ENCODE measurements at places on chromosomes 3 and 15.
A peak's percentile ranks its signal among the peaks of the same experiment; 100 is the strongest.

DNA sequence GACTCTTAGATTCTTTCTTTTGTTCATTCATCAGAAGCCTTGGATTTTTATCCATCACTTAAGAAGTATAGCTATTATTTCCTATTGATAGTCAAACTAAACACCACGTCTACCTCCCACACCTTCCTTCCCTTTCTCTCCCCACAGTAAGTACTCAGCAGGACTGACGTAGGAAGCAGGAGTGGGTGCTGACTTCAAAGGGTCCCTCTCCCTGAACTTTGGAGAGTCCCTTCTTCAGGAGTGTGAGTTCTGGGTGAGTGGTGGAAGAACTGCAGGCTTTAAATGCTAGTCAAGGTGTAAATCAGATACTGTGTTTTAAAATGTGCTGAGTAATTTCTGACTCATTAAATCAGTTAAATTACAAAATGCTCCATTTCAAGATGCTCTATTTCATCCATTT is 126.5 kb upstream of the BFSP2 start:
- no peak for DNase-seq

GRCh38 chr15:72566973-72567372 is 87.5 kb upstream of the GOLGA6B start:
- DNase-seq, result no peak

DNA sequence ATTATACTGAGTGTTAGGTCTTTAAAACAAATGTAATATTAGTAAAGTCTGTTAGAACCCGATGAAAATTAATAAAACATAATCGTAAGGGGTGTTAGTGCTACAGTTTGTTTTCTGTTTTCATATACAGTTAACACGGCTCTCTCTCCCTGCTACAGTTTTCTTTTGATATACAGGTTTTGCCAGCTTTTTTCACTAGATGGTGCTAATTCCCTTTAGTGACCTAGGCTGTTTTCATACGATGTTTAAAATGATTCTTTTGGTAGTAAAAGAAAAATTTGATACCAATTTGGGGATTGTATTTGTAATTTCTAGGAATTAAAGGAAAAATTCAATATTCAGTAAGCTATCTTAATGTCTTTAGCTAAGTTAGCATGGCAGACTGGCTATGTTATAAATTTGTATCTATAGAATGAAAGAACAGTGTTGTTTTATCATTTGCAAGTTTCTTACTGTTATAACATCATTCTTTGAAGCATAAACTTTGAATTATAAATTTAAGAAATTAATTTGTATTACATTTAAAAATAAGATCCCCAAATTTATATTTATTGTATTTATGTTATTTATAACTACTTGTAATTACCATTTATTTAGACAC is 11.5 kb downstream of the APH1B start:
- DNase-seq, result no peak

GRCh38 chr15:42772144-42772543 is 35.2 kb upstream of the CDAN1 start:
- DNase-seq, result no peak

DNA sequence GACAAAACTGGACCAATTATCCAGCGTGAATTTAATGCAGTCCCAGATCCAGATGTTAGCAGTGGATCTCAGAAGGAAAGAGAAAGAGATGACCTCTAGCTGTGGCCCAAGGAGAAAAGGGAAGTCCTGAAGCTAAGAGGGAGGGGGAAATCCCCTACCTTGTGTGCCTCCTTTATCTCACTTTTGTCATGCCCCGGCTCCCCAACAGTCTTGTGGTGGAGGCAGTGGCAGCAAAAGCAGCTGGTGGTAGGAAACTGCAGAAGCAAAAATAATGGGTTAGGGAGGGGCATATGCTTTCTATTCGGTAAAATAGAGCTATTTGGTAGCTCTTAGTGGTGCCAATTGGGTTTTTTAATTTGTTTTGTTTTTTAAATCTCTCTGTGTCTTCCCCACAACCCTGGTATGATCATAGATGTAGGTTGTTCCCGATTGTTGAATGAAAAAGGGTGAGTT is 56.5 kb downstream of the MCTP2 start:
- no peak for DNase-seq

GRCh38 chr15:50135031-50135551 is 16.1 kb upstream of the ATP8B4 start:
- DNase-seq, result no peak

- DNase-seq, result no peak
Observed at GRCh38 chr3:133237380-133237779, 162.5 kb upstream of the BFSP2 start.

DNA sequence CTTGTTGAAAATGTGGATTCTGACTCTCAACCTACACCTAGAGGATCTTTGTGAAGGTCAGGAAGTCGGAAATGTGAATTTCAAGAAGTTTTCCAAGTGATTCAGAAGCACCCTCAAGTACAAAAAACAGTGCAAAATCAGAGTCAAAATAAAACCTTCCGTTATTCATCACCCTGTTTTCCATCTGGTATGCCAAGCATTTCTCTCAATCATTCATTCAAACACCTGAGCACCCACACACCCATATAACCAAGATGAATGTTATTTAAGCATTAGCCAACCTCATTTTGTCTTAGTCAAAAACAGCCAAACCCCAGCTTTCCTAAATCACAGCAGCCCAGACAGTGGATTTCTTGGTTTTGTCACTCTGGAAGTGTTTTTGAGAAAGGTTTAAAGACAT is 91.1 kb downstream of the OSBPL10 start:
- no peak for DNase-seq

GRCh38 chr15:60795889-60796288 is 316.9 kb upstream of the ICE2 start:
- DNase-seq, result no peak

GRCh38 chr3:119145500-119146167 is at the start of gene TEX55:
TSS of gene TEX55 (plus strand) at chr3:119146165. CDS start at chr3:119146190, 25 bp downstream.
- peak; percentile 75 for DNase-seq

- DNase-seq, result no peak
Observed at GRCh38 chr3:23932571-23932970, 12.5 kb upstream of the NR1D2 start.

- no peak for DNase-seq
Observed at GRCh38 chr3:169158379-169158778, 505.1 kb downstream of the MECOM start.

GRCh38 chr15:48330855-48331795 is at the start of gene DUT:
TSS of gene DUT (plus strand) at chr15:48331429. CDS start at chr15:48331516, 87 bp downstream.
- DNase-seq, result peak; percentile 13

DNA sequence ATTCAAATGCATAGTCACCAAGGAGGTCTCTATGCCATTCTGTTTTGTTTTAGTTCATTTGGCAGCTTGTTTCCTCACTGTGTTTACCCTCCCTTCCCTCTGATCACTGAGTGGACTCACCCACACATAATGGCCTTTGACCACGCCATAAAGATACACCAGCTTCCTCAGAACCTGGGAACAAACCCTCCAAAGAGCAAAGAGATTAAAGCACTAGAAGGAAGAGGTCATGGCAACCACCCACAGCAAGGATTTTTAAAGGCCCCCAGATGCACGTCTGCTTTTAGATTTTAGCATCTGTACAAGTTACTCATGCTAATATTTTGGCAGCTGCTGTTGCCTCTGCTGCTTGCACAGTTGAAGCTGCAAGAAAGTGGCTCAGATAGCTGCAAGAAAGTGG is 47.9 kb upstream of the CADPS start:
- no peak for DNase-seq

DNA sequence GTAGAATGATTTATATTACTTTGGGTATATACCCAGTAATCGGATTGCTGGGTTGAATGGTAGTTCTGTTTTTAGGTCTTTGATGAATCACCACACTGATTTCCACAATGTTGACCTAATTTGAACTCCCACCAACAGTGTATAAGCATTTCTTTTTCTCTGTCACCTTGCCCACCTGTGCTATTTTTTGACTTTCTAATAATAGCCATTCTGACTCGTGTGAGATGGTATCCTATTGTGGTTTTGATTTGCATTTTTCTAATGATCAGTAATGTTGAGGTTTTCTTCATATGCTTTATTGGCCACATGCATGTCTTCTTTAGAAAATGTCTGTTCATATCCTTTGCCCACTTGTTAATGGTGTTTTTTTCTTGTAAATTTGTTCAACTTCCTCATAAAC is 340.8 kb downstream of the PLOD2 start:
- no peak for DNase-seq

DNA sequence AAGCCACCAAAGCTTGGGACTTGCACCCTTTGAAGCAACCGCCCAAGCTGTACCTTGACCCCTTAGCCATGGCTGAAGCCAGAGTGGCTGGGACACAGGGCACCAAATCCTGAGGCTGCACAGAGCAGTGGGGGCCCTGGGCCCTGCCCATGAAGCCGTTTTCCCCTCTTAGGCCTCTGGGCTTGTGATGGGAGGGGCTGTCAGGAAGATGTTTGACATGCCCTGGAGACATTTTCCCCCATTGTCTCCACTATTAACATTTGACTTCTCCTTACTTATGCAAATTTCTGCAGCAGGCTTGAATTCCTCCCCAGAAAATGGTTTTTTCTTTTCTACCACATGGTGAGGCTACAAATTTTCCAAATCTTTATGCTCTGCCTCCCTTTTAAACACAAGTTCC is 522.2 kb downstream of the EDEM1 start:
- DNase-seq, result no peak

- no peak for DNase-seq
Observed at GRCh38 chr15:69555080-69555479, 102.5 kb downstream of the RPLP1 start.

DNA sequence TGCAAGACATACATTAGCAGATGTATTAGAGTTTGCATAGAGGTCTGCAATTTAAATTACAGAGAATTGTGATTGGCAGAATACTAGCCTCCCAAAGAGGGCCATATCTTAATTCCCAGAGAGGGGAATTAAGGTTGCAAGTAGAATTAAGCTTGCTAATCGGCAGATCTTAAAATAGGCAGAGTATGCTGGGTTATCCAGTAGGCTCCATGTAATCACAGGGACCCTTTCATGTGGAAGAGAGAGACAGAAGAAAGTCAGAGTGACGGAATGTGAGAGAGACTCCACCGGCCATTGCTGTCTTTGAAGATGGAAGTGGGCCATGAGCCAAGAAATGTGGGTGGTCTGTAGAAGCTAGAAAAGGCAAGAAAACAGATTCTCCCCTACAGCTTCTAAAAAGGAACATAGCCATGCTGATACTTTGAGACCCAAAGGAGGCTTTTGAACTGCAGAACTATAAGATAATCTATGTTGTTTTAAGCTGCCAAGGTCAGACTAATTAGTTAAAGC is 38.8 kb downstream of the IMPG2 start:
- DNase-seq, result no peak

DNA sequence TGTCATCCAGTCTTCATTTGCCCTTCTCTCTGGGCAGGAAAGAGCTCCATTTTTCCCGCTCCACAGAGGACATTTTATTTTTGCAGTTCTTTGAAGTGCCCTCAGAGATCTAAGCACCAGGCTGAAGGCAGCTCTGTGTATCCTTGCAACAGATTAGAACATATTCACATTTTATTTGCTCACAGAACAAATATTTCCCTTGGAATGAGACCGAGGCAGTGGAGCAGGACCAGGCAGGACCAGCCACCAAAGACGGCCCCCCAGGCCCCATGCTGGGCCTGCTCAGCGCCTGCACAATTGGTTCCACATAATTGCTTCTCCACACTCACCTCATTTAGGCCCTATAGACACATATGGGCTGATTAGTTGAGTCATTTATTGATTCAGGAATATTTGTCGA is 15.7 kb upstream of the ETV5 start:
- no peak for DNase-seq

GRCh38 chr15:40990080-40990479 is 36.8 kb downstream of the CHAC1 start:
- no peak for DNase-seq
